ENCODE measurements at places on chromosomes 16 and 17.

DNA sequence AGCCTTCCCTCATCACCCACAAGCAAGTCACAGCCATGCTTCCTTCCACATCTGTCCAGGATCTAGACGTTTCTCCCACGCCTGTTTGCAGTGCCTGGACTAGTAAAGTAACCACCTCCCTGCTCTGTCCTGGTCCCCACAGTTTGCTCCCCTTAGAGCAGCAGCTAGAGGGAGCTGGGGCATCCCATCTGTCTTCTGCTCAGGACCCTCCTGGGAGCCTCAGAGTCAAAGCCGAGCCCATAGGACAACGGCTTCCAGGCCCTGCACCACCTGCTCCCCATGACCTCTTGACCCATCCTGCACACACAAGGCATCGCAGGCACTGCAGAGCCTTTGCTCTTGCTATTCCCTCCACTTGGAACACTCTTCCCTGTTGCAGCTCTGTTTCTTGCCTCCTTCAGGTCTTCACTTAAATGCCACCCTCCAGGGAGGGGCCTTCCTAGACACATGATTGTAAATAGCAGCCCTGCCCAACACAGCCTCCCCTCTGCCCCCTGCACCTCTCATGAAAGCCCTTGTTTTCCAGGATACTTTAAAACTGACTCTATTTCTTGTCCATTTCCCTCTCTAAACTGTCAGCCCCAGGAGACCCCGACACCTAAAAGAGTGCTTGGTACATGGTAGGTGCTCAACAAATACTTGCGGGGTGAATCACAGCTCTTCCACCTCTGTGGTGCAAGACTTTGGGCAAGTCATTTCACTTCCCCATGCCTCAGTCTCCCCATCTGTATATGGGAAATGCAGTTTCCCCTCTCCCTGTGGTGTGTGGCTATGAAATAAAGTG is 3.1 kb downstream of the NATD1 start:
- no peak for DNase-seq

DNA sequence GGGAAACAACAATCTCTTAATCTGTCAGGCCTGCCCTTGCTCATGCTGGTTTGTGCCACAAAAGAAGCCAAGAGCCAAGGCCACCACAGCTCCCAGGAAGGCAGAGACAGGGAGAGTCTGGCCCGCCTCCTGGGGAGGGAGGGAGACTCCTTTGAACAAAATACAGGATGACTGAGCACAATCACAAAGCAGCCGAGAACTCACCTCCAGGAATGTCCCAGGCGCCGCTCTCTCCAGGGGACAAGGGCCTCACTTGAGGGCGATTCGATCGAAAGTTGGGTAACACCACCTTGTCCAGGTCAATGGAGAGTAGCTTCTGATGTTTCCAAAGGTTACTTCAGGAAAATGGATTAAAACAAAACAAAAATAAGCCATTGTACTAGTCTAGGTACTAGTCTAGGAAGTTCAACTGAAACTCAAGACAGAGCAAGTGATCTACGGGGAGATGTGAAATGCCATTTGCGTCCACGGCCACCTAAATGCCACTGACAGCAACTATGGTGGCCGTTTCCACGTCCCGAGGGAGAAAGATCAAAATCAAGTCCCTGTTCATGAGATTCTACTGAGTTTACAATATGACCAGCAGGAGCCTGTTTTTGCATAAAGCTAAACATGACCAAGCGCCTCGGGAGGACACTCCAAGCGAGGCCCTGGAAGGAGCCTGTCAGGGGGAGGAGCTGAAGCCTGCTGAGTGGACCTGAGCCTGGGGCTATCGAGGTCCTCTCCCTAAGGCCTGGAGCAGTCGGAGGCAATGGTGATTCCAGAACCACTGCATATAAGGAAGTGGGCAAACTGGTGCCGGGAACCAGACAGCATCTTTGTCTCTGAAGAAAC is 13.4 kb upstream of the SLC38A8 start:
- no peak for DNase-seq

- no peak for DNase-seq
Observed at GRCh38 chr16:12646098-12646489, 157.6 kb downstream of the CPPED1 start.

DNA sequence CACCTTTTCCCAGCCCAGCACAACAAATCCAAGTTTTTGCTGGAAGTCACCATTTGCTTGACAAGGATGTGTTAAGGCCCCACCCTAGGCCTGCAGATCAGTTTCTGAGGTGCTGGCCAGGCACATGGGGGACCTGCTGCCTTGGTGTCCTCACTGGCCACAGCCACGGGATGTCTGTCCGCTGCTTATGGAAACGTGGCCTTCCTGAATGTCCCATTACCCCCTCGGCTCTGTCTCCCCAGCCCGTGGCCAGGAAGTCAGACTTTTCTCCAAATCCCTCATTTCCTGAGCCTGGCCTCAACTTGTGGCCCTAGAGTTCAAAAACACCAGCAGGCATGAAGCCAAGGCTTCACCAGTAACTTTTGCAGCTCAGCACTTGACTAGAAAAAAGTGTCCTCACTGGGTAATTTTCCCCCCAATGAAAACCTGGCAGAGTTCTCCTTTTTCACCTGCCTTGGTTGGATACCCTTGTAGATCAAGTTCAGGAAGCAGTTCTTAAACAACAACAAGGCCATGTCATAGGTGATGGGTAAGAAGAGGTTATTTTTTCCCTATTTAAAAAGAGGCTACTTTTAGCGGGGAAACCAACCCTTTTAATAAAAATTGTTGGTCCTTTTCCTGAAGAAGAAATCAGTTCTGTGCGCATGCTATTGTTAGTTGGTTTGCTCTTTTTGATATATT is 80.8 kb downstream of the SOCS1 start:
- no peak for DNase-seq

GRCh38 chr17:17792551-17793377 is 44.0 kb downstream of the SREBF1 start:
- DNase-seq: peak; percentile 54

GRCh38 chr17:78037280-78037679 is 78.8 kb downstream of the TNRC6C start:
- DNase-seq: no peak

DNA sequence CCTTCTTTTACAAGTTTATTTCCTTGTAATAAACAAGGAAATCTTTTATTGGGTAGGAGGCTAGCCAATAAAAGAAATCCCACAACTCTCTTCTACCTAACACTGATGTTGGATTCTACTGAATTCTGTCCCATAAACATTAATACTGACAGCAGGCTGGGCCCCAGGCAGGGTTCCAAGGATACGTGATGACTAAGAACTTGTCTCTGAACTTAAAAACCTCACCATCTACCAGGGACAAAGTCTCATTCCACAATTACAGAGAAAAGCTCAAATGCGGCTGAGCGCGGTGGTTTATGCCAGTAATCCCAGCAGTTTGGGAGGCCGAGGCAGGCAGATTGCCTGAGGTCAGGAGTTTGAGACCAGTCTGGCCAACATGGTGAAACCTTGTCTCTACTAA is 64.9 kb downstream of the ARHGAP17 start:
- DNase-seq: no peak

DNA sequence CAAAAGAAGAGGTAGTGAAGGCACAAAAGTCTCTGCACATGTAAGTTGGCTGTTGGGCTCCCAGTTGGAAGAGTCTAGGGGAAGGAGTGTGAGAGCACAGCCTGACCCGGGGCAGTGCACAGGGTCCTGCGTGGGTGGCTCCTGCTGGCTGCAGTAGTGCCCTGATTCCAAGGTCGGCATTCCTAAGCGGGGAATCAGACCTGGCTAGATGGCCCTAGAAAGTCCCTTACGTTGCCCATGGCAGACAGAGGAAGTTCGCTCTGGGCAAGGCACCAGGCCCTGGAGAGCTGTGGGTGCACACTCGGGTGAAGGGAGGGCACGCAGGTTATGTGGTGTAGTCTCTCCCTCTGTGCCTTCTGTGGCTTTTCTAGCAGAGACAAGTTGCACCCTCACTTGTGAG is 22.8 kb upstream of the SLC5A11 start:
- no peak for DNase-seq

- peak; percentile 55 for DNase-seq
Observed at GRCh38 chr16:21277927-21278706, at the start of gene CRYM. Gene CRYM (minus strand): TSS chr16:21278290. CDS start chr16:21278251, 39 bp downstream.

- no peak for DNase-seq
Observed at GRCh38 chr17:63270610-63271009, 175.5 kb downstream of the CYB561 start.

DNA sequence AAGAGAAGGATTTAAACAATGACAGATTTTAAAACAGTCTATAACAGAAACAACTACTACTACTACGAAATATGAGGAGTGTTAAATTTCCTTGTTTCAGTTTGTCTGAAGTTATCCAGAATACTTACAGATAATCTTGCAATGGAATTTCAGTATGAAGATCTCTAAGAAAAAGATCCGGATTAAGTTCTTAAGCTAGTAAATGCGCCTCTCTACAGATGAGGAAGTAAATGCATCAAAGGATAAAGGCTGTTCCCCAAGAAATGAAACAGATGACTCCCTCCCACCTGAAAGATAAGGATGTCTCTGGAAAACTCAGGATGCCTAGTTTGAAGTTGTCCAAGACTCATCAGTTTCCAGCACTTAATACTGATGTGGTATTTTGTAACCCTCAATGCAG is 105.1 kb downstream of the PARN start:
- no peak for DNase-seq

DNA sequence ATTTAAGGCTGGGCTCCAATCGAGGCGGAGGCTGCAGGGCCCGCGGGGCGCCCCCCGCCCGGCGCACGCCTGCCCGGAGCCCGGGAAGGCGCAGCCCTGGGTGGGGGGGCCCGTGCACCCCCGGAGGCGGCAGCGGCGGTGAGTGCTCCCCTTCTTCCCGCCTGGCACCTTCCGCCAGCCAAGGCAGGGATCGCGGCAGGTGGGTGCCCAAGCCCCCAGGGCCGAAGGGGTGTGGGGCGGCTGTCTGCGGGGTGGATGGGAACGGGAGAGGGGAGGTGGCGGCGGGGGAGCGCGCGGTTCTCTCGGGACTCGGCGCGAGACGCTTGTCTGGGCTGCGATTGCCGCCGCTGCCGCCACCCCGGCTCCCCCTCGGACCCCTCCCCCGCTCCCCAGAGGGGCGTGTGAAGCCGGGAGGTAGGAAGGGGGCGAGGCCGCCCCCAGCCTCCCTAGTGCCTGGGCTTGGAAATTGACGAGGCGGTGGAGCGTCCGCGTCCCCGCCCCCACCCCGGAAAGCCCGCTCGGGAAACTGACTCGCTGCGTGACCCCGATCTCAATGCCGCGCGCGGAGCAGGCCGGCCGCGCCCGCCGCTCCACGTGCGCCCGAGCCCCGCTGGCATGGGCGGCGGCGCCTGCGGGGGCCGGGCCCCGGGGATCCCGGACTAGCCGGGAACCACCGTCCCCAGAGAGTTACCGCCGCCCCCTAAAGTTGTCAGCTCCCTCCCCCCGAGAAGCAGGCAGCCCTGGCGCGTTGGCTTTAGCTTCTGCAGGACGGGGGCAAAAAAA is 231.5 kb downstream of the MRTFB start:
- DNase-seq: peak; percentile 26

- no peak for DNase-seq
Observed at GRCh38 chr16:23302045-23302956, at the start of gene SCNN1B. Gene SCNN1B (plus strand): TSS chr16:23302302. CDS start chr16:23348600, 46,298 bp downstream.

Measured in activated CD4-positive, alpha-beta T cell treated with anti-CD3 and anti-CD28 coated beads, Interleukin-2, amount 50 U/mL, for 48 hours (primary cell).